ENCODE measurements at places on chromosomes 2 and 18.

DNA sequence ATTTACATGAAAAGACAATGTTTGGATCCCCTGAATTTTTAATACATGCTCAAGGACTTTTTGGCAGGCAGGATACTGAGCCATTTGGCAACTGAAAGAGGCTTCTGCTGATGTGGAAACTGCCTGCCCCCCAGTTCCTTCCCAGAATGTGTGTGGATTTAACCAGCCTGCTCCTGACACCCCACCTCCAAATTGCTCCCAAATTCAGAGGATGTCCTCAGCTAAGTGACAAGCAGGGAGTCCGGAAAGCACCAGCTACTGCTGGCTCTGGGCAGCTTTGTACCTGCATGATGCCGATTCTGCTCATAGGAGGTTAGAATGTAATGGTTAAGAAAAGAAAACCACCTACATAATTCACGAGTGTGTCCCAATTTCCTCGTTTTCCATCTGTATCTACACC lies 197.5 kb downstream of the CDH20 start:
- no peak for DNase-seq

DNA sequence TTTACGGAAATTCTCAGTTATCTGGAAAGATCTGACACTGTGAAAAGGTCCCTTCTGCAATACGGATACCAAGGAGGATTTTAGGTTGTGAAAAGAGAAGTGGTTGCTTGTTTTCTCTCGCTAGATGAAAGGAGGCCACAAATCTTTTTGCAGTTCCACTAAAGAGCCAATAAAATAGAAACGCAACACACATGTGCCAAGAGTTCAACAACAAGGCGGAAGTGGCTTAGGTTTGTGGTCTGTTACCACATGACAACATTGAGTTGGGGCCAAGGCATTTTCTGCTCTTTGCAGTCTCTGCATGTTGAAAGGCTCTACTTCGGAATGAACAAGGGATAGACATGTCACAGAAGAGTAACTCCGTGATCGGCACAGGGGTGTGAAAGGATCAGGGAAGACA lies 115.7 kb upstream of the OSR1 start:
- DNase-seq, result peak; percentile 78

DNA sequence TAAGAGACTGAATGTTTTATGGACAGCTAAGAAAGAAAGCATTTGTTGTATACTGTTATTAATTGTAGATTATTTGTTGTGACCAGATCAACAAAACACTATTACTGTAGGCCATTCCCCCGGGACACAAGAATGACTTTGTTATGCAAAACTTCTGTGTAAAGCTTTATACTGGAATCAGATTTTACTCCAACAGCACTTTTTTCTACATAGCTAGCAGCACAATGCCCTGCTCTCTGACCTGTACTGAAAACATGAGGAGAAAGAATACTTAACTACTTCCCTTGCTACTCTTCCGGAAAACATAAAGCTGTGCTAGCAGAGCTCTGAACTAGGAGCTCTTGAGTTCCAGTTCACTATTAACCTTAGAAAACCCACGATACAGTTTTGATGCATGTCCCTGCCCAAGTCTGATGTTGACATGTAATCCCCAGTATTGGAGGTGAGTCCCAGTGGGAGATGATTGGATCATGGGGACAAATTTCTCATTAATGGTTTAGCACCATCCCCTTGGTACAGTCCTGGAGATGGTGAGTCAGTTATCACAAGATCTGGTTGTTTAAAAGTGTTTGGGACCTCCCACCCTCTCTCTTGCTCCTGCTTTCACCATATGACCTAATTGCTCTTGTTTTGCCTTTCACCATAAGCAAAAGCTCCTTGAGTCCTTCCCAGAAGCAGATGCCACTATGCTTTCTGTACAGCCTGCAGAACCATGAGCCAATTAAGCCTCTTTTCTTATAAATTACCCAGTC lies 601.1 kb upstream of the PIK3C3 start:
- no peak for DNase-seq

GRCh38 chr2:152475982-152476381 lies 141.0 kb downstream of the FMNL2 start:
- DNase-seq, result no peak

GRCh38 chr2:79554899-79555298 lies 42.0 kb downstream of the CTNNA2 start:
- no peak for DNase-seq

DNA sequence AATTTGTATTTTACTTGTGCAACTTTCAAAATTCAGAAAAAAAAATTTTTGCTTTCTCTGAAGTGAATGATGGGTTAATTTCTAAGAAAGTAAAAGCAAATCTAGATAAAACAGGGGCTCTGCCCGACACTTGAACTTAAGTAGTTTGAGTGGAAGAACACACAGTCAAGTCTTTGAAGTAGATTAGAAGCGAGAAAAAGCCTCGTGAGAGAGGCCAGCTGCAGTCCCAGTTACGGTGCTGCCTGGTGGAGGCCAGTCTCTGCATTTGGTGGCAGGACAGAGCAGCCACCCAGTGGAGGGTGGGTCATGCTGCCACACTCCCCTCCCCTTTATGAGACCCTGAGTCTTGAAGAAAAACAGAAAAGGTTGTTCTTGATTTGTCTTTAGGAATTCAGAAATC lies 81.8 kb downstream of the INPP5D start:
- no peak for DNase-seq

GRCh38 chr18:65792456-65793074 lies 41.8 kb downstream of the CDH7 start:
- no peak for DNase-seq

DNA sequence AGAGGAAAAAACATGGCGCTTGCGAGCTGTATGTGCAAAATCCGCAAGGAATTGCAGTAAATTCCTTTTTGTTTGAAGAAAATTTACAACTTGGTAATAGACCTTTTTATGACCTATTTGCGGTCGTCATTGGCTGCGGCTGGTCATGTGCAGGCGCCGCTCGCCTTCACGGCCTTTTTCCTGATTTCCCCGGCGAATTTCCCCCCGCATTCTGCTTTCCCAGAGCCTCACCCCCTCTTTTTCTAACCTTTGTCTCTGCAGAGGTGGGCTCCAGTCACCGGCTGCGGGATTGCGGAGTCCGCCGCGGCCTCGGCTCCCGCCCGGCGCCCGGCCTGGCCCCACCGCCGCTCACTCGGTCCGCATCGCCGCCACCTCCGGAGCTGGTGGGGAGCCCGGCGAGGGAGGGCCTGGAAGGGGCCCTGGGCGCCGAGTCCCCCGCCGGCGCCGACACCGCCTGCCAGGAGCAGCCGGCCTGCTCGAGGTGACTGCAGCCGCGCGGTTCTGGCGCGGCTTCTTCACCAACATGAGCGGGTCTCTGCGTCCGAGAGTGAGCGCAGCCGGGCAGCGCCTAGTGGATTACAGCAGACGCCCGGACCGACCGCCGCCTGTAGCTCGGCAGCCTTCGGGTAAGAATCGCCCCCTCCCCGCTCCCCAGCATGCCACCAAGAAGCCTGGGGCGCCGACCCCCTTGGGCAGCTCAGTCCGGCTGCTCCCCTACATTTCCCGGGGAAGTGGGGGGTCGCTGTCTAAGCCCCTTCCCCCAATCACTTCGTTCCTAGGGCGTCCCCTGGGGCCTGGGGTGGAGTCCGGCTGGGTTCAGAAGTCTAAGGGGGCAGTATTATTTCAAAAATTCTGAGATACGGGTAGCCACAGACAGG lies 7.1 kb downstream of the HOXD8 start:
- DNase-seq, result no peak

- no peak for DNase-seq
Measured at GRCh38 chr2:69099541-69099940, 86.6 kb downstream of the ANTXR1 start.

DNA sequence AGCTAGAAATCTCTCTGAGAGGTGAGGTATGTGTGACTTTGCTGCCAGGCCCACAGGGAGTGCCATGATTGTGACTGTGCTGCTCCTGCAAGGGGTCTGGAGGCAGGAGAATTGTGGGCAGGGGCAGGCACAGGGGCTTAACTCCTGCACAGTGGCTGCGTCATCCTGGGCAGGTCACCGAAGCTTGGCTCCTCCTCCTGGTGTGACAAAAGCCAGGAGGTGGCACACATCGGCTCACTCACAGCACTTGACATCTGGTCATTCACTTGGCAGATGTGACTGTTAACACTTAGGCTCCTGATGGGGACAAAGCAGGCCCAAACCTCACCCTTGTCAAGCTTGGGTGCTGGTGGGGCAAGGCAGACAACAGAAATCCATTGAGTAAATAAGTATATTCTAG lies 36.4 kb upstream of the GLI2 start:
- DNase-seq, result no peak

GRCh38 chr2:101479328-101479727 lies 4.4 kb upstream of the RFX8 start:
- DNase-seq, result no peak

GRCh38 chr2:14292964-14293363 lies 339.6 kb upstream of the LRATD1 start:
- DNase-seq, result no peak

DNA sequence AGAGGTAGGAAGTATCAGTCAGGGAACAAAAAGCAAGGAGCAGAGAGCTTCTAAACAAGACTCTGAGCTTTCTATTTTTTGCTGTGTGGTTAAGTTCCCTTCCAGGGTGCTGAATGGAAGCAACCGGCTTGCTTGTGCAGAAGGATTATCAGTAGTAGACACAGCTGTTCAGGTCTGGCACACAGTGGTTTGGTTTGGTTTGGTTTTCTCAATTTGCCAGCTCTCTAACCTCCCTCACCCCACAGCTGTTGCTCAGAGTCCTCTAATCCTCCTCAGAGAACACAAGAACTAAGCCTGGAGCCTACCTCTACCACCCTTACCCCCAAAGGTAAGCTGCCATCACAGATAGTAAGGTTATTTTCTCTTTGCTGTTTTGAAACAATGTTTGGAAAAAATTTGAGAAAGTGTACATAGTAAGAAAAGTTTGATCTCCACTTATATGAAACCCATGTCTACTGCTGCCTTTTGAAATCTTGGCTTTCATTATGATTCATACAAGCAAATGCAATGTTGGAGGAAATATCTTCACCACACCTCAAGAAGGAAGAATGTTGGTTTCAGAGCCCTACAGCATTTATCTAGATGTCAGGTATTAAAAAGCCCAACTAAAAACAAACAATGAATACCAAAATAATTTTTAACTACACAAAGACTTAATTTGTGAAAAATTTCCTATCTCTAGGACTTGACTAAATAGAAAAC lies 255.3 kb downstream of the NR4A2 start:
- no peak for DNase-seq

DNA sequence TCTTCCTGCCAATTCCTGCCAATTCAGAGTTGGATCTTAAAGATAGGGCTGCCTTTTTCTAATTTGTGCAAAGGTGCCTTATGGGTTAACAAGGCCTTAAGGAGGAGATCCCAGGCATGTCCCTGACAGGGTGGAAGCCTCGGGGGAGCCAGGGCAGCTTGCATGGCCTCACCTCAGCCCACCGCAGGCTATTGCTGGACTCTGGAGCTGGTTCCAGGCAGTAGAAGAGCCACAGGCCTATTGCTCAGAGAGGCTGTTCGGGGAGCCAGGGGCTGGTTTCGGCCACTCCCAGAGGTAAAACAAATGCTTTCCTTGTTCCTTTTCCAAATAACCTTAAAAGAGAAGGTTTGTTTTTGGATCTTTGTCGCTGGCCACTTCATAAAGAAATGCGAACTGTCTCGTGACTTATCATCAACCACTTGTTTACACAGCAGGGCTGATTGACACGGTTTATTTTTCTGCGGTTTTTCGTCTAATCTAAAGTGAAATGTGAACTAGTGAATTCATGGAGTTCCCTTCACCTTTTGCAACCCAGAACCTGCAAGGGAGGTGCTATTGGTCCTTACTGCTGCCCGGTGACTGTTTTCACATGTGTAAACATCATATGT lies 108.6 kb downstream of the APOB start:
- no peak for DNase-seq

- DNase-seq, result no peak
Measured at GRCh38 chr18:30684825-30685481, 357.6 kb downstream of the DSC3 start.

- no peak for DNase-seq
Measured at GRCh38 chr2:1739322-1739957, 4.9 kb downstream of the PXDN start.

DNA sequence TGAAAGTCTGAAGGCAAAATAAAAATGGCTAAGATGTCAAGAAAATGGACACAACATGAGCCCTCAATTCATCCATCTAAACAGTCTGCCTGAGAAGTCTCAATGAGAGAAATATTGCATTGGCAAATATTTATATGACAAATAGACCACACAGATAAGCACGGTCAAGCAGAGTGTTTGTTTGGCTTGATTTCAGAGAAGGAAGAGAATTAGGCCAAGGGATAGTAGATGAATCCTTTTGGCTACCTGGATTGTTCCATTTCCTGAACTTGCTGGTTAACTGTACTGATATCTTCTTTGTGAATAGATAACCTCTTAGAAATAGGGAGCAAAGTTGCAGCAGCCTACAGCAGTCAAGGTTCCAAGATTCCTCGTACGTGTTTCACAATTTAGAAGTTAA lies 129.6 kb downstream of the RBMS1 start:
- no peak for DNase-seq

DNA sequence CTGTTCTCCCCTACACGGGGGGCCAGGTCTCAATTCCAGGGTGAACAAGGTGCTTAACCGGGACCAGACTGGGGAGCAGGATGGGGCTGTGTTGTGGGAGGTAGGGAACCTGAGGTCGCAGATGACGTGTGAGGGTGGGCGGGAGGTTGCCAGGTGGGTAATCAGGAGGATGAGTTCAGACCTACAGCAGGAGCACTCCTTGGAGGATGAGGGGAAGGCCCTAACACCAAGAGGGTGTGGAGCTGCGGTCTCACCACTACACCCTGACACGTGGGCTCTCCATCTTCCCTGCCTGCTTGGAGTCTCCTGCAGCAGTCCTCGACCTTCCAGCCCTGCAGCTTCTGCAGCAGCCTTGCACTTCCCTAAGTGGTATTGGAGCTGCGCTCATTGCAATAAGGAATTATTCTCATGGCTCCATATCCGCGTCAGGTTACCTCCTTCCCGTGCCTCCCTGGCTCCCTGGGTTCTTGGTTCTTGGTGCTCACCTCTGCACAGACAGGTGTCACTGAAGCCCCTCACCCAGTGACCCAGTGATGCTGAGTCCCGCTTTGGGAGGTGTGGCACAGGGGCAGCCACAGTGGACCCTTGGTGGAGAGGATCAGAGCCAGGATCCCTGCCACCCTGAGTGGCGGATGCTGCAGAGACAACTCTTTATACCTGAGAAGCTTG lies 15.5 kb downstream of the SH3BP4 start:
- no peak for DNase-seq

- no peak for DNase-seq
Measured at GRCh38 chr2:178018141-178018540, 54.4 kb downstream of the PDE11A start.

GRCh38 chr2:158205215-158205614 lies 103.5 kb downstream of the UPP2 start:
- no peak for DNase-seq

GRCh38 chr2:147430408-147430807 lies 414.4 kb upstream of the ACVR2A start:
- DNase-seq, result no peak

- DNase-seq, result no peak
Measured at GRCh38 chr2:142095647-142096046, 35.2 kb downstream of the LRP1B start.

Measured in central memory CD4-positive, alpha-beta T cell (primary cell).